ENCODE measurements at places on chromosomes 2 and 18.
A peak's percentile ranks its signal among the peaks of the same experiment; 100 is the strongest.

- no peak for DNase-seq
Observed at GRCh38 chr18:39776766-39777165, 2178.3 kb upstream of the PIK3C3 start.

DNA sequence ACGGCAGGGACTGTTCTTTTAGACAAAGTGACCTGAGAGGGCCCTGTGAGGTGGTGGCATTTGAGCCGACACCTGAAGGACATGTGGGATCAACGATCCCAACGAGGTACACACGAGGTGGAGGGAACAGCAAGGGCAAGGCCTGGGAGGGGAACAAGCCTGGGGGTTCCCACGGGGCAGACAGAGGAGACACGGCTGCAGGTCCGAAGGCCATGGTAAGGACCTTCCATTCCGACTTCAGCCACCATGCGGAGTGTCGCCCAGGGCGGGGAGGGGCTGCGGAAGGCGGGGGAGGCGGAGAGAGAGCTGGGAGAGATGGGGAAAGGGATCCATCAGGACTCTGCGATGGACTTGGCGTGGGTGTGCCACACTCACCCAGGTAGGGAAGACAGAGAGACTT is 151.8 kb downstream of the HDAC4 start:
- DNase-seq = no peak

- no peak for DNase-seq
Observed at GRCh38 chr2:140454717-140455116, 1674.5 kb upstream of the NXPH2 start.

DNA sequence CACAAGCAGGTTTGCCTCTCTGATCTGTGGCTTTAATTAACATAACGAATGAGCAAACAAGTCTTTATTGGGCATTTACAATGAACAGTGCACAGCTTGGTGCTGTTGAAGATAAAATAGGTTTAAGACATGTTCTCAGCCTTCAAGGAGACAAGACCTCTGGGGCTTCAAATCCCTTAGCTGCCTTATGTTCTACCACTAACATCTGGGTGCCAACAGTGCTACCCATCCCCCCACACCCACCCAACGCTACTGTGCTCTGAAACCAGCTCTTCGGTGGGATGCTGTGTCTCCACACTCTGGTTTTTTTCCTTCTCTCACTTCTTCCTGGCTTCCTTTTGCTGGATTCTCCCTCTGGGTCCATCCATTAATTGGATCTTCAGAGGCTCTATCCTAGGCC is 14.1 kb upstream of the B3GNT2 start:
- DNase-seq = no peak

DNA sequence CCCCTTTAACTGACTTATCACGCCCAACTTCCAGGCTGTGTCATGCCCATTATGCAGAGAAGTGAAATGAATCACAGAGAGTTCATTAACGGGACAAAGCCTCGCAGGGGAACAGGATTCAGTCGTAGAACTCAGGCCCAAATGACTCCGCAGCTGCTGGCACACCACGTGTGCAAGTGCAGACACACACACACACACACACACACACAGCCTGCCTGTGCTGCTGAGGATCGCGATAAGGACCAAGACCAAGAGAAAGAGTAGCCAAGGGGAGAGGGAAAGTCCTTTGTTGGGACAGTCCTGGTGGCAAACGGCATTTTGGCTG is 90.0 kb upstream of the TAF1B start:
- peak; percentile 39 for DNase-seq

DNA sequence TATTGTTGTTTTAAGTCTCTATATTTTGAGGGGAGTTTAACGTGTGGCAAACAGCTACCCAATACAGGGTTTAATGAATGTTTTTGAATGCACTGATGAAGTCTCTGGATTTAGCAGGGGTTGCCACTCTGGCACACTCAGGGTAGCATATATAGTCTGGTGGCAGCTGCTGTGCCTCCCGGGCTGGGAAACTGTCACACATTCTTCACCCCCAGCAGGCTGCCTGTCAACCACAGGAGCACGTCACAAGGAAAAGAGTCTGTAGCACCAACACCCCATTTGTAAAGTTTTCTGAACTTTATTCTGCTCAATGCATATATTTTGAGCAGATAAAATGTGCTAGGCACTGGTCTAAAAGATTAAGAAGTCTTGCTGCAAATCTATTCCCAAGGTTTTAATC is 39.3 kb downstream of the NGEF start:
- DNase-seq = no peak

- no peak for DNase-seq
Observed at GRCh38 chr2:22499082-22499839, 885.7 kb upstream of the KLHL29 start.

DNA sequence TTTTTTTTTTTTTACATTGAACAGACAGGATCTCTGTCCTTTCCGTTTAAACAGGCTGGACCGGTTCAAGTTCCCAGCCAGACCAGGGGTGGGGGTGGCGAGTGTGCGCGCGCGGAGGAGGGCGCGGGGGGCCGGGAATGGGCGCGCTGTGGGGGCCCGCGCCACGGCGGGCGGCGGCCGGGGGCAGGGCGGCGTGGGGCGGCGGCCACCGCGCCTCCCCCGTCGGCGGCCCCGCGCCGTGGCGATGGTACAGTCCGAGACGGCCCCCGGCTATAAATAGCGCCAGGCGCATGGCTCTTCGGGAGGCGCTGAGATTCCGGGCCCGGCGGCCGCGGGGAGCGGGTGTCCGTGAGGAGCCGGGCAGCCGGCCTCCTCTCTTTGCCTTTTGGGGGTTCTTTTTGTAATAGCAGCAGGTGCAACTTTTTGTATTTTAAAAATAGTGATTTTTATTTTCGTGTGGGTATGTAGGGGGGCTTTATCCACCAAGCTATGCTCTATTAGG is 430 bp upstream of the CELF4 start:
- DNase-seq = no peak

GRCh38 chr2:177797808-177798207 is 274.8 kb downstream of the PDE11A start:
- no peak for DNase-seq

DNA sequence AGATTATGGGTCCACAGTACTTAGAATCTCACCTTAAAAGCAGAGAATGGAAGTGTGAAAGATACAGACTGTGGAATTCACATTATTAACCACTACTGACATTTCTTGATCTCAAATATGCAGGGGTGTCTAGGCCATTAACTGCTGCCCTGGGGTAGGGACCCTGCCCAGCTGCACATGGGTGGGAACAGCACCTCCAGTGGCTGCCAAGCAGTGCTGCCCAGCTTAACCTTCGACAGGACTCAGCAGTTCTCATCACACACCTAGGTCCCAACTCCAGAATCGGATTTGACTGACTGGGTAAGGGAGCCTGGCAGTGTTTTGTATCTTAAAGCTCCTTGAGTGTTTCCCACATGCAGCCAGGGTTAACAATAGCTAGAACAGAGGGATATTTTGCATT is 14.9 kb downstream of the ERFE start:
- DNase-seq = no peak

GRCh38 chr2:121282800-121283385 is 2.1 kb downstream of the TFCP2L1 start:
- no peak for DNase-seq

DNA sequence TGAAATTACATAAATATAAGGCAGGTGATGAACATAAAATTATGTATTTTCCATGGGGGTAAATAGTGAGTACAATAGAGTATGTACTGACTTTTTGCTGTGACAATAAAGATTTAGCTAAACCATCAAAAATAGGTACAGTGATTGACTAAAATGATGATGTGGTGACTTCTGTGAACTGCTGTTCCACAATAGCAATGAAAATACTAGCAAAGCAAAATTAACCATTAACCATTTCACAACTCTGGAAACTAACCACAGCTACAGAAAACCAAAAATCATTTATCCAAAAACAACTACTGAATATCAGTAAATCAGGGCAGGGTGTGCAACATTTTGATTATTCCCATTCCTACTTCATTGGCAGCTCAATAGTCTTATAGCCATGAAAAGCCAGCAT is 161.4 kb upstream of the GYPC start:
- no peak for DNase-seq

DNA sequence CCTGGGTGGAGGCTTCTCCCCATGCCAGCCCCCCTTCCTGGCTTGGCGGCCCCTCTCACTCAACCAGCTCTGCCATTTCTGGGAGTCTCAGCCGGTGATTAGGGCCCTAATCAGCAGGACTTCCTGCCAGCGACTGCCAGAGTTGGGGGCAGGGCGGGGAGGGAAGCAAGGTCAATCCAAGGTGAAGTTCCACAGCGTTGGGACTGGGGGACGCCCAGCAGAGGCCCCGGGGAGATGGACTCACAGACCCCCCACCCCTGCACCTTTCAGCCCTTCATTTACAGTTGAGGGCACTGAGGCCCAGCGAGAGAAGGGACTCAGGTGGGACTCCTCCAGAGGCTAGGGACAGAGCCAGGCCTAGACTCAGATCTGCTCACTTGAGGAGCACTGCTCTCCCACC is 65.3 kb downstream of the TNS1 start:
- no peak for DNase-seq

DNA sequence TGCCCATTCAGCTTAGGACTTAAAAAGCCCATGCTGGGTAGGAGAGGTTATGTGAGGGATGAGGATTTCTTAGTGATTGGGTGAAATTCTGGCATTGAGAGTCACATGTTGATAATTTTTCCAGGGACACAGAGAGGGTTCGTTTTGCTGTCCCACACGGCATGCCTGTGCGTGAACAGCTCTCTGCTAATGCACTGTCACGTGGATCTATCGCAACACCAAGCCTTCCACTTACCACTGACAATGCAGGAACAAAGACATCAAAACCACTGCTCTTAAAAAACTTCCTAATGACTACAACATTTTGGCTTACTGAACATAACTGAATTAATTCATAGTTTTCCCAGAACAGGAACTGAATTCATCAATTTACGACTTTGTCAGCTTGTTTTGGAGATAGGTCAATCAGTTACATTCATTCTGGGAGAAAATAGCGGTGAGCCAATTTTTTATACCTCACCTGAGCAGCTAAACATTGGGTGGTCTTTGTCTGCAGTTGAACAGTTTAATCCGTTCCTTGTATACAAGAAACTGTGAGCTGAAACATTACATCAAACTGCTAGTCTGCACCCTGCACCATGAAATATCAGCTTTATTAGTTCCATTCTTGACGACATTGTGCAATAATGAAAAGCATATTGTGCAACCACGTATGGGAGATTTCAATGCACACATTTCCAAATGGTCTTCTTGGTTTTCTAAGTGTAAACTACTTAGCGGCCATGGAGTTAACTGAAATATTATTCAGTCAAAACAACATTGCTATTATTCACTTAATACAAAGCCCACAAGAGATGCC is 127.1 kb downstream of the LPIN1 start:
- DNase-seq = no peak

DNA sequence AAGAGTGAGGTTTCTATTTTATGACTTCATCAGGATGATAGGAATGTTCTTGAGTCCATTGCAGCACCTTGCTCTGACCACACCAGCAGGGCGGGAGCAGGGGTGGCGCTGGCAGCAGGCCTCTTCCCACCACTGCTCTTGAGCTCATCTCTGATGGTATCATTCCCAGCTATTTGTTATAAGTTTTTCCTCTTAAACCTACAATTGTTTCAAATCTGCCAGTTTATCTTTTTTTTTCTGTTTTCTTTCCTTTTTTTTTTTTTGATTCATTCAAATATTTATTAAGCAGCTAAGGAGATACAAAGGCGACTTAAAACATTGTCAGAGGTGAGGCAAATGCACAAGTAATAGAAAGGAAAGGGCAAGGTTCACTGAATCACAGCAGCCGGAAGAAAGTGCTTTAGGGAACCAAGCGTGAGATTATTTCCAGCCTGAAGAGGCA is 28.7 kb downstream of the NIFK start:
- no peak for DNase-seq

DNA sequence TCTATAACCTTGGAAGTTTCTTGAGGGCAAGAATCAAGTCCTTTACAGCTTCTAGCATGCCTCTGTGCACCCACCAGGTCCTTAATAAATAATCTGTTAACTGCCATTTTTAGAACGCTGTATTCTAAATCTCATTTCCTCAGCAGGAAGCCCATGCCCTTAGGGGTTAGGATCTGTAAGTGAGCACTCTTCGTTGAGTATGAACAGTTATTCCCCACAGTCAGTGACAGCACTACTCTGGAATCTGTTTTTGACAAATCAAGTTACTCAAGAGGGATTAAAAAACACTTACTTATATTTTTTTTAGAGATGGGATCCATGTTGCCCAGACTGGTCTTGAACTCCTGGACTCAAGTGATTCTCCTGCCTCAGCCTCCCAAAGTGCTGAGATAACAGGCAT is 14.6 kb downstream of the PAIP2B start:
- no peak for DNase-seq

- DNase-seq = no peak
Observed at GRCh38 chr2:197846777-197847176, 42.4 kb downstream of the PLCL1 start.

DNA sequence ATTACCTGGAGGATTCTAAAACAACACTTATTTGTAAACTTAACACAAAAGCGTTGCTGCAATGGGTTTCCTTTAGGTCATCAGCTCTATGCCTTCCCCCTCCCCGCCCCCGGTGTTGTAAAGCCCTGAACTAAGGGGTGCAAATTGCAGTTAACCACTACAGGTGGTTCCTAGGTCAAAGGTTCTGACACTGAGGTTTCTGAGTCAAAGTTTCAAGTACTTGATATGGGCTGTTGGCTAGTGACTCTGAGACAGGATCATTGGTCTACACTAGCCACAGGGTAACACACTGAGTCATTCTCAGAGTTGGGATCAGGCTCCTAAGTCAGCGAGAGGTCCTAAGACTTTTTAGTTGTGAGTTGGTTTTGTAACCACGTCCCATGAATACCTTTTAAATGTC is 15.4 kb downstream of the IL1B start:
- no peak for DNase-seq

GRCh38 chr2:85951351-85952067 is 62.7 kb upstream of the ST3GAL5 start:
- DNase-seq = no peak

- DNase-seq = no peak
Observed at GRCh38 chr2:101983486-101983885, 8.3 kb upstream of the IL1R2 start.

GRCh38 chr2:86186431-86186830 is 8.8 kb downstream of the IMMT start:
- no peak for DNase-seq

DNA sequence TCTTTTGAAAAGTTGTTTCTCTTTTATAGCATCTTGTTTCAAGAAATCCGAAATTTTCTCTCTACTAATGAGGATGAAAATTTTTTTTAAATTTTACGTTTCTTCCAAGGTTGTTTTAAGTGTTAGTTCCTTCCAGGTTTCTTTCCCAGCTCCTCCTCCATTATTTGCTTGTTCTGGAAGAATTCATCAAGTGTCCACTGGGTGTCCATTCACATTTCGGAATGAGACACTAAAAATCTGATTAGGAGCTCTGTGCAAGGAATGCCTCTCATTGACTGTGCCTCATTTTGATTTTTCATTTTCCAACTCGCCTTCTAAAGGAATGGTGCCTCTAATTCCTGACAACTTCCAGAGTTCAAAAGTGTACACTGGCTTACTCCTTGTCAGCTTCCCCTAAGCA is 6.1 kb downstream of the SP100 start:
- DNase-seq = no peak
